ENCODE measurements at places on chromosomes 4 and X.

DNA sequence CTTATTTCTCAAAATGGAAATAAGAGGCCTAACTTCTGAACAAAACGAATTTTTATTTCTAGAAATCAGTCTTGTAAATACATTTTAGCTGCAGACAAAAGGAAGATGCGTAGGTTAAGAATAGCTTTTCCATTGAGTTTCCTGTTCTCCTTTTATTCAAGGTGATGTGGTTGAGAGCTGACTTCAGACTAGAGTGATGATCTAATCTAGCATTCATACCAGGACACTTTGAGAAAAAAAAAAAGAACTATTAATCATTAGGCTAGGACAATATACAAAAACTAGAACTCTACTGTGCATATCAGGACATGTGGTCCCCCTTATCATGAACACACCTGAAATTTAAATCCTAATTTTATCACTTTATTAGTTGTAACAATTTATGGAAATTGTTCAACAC lies 884.5 kb upstream of the EPHA5 start:
- no peak for DNase-seq

- DNase-seq, result no peak
Observed at GRCh38 chrX:12489341-12489740, 301.9 kb upstream of the PRPS2 start.

DNA sequence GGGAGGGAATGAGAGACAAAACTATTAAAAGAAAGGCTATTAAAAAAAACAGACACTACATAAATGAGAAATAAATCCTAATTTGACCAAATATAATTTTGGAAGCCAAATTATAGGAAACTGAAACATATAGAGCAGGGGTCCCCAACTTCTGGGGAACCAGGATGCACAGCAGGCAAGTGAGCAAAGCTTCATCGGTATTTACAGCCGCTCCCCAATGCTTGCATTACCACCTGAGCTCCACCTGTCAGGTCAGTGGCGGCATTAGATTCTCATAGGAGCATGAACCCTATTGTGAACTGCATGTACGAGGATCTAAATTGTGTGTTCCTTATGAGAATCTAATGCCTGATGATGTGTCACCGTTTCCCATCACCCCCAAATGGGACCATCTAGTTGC lies 28.4 kb downstream of the ABCG2 start:
- DNase-seq, result no peak

DNA sequence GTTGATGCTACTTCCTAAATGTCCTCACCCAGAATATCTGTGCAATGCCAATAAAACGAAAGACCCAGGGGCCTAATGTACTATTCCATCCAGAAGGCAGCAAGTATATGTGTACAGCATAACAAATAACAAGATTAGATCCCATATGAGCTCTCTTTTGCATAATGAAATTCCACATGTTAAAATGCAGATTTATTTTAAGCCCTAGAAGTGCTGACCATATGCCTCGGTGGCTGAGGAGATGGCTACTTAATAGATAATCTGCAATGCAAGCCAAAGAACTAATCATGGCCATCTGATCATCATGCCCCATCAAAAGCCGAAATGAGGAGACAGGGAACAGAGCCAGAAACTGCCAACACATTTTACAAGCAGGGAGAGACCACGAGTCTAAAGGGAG lies 293.5 kb downstream of the KCNIP4 start:
- DNase-seq, result no peak

GRCh38 chr4:114495471-114495928 lies 103.1 kb upstream of the UGT8 start:
- no peak for DNase-seq

GRCh38 chr4:187940299-187940698 lies 55.3 kb upstream of the ZFP42 start:
- DNase-seq, result no peak

GRCh38 chrX:20397587-20397986 lies 130.9 kb upstream of the RPS6KA3 start:
- no peak for DNase-seq

DNA sequence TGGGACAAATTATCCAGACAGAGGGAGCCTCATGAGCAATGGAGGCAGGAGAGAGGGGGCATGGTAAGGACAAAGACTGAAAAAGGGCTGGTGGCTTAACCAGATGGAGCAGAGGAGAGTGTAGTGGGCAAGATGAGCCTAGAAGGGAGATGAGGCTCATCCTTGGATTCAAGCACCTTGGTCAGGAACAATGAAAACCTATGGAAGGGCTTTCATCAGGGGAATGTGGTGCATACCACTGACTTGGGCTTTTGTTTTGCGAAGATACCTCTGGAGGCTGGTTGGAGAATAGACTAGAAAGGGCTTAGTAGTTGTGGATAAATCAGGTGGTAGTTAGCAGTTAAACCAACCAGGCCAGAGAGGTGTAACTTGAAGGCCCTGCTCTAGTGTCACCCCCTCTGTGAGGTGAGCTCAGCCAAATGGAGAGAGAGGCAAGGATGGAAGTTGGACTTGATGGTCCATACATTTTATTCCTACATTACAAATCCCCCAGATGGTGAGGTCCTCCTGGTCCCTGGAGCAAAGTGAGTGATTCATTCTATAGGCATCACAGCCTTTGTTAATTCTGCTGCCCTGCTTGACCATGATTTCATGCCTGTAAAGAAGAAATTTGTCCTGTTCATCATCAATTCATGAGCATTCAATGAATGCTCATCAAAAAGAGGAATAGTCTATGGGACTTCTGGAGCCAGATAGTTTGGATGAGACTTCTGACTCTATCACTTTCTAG lies 264.8 kb upstream of the IGFBP7 start:
- DNase-seq, result no peak

DNA sequence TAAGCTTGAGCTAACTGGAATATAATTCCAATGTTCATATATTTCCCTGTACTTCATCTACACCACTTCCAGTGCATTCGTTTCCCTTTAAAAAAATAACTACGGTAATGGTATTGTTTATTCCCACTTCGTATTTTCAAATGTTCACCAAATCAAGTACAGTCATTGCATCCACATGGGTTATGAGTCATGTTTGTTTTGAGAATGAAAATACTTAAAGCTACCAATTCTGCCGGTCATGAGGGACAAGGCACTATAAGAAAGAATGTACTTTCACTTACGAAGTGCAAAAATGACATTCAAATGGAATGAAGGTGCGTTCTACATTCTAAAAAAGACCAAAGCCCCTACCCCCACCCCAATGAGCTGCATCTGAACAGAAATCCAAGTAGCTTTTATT lies 174.4 kb upstream of the FGF13 start:
- no peak for DNase-seq

GRCh38 chrX:7059214-7059838 lies 88.2 kb upstream of the STS start:
- no peak for DNase-seq

- no peak for DNase-seq
Observed at GRCh38 chr4:168880811-168881595, 129.1 kb downstream of the CBR4 start.

GRCh38 chr4:155667222-155667567 lies 547 bp downstream of the GUCY1A1 start:
- DNase-seq, result no peak

- no peak for DNase-seq
Observed at GRCh38 chrX:21816136-21816535, 23.3 kb upstream of the MBTPS2 start.

GRCh38 chr4:111797455-111798163 lies 347.6 kb upstream of the FAM241A start:
- DNase-seq, result no peak

DNA sequence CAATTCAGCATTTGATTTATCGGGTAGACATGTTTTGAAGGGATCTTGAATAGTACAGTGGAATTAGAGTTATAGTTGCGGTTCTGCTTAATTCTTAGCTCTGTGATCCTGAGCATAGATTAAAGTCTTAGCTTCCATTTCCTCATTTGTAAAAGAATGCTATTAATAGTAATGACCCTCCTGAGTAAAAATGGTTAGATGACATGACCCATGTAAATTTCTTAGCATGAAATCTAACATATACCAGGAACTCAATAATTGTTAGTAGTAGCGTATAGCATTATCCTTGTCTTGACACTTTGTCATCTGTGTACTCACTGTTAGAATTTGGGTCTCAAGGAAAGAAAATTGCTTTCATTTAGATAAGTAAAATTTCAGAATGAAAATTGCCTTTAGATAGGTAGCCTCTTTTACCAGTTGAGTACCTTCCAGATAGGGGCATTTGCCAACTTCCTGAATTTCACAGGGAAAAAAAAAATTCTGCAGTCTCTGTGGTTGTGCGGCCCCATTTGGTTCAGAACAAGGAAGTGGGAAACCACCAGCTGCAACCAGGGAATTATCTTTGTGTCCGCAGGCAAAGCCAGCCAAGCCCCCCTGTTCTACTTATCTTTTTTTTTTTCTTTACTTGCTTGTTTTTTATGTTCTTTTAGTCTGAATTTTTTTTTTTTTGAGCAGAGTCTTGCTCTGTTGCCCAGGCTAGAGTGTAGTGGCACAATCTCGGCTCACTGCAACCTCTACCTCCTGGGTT lies 86.9 kb downstream of the TMEM164 start:
- no peak for DNase-seq

GRCh38 chrX:50721764-50722521 lies 92.1 kb downstream of the SHROOM4 start:
- DNase-seq, result no peak

DNA sequence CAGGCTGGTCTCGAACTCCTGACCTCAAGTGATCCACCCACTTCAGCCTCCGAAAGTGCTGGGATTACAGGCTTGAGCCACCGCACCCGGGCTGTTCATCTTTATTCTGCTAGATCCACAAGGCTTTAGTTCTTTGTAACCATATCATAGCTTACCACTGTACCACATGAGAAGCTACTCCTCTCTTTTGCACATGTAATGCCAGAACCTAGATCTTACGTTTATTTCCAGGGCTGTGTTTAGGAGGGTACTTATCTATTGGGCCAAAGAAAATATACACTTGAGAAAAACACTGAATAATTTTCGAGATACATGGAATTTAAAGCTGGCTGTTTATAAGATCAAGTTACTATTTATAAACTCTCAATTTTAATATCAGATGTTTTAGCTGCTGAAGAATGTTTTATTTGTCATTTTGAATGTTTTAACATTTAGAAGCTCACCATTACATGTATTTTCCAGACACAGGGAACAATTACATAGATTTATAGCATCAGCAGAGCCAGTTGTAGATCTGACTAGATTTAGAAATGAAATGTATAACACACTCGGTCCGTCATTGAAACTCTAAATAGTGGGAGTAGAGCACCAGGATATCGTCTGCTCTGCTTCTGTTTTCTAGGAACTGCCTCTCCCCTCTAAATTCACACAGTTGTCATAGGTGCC lies 155.3 kb upstream of the HAND2 start:
- DNase-seq, result no peak

DNA sequence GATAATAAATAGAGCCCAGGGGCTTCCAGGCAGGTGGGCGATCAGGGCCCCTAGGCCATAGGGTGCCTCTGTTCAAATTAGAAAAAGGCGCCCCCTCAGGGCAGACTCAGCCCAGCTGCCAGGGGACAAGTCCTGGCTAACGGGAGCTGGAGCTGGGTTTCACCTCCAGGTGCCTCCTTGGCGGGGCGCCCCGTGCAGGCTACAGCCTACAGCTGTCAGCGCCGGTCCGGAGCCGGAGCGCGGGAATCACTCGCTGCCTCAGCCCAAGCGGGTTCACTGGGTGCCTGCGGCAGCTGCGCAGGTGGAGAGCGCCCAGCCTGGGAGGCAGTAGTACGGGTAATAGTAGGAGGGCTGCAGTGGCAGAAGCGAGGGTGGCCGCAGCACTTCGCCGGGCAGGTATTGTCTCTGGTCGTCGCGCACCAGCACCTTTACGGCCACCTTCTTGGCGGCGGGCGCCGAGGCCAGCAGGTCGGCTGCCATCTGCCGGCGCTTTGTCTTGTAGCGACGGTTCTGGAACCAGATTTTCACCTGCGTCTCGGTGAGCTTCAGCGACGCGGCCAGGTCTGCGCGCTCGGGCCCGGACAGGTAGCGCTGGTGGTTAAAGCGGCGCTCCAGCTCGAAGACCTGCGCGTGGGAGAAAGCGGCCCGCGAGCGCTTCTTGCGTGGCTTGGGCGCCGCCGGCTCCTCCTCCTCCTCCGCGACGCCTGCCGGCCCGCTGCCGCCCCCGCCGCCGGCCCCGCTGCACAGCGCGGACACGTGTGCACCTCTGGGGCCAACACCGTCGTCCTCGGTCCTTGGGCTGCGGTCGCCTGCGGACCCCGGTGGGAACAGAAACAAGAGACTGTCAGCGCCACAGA lies 2.4 kb downstream of the NKX3-2 start:
- DNase-seq, result no peak

DNA sequence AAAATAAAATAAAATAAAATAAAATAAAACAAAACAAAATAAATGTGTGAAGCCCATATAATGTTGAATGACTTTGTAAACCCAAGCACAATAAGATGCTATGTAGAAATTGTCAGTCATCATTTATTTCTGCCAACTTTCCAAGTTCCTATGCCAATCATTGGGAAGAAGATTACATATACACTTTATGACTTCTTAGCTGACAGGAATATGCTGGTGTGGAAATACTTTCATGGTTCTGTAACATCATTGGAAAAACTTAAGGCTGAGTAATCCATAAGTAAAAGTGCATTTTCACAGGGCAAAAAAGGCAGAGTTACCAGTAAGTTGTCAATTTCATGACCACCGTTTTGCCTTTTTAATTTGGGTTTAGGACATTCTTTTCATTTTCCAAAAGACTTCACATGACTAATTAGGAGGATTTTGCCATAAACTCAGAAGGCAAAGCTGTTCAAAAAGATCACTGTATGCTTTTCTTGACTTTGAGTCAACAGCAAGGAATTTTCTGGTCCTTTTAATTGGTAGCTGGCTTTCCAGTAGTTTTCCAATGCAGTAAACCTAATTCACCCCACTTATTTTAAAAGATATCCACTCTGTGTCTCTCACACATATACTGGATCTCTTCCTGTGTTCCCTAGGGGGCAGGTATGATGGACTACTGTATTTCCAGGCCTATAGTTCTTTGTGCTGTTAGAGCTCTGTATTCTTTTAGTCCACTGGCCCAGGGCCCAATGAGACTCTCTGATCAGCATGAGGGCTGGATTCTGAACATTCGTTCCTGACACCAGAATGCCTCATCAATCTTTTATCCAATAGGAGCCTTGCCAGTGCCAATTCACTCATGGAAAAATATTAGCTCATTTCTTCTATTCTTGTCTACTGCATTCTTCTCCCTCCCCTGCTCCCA lies 26.2 kb upstream of the SCRG1 start:
- no peak for DNase-seq

- DNase-seq, result no peak
Observed at GRCh38 chrX:118615141-118615540, 112.3 kb upstream of the IL13RA1 start.

DNA sequence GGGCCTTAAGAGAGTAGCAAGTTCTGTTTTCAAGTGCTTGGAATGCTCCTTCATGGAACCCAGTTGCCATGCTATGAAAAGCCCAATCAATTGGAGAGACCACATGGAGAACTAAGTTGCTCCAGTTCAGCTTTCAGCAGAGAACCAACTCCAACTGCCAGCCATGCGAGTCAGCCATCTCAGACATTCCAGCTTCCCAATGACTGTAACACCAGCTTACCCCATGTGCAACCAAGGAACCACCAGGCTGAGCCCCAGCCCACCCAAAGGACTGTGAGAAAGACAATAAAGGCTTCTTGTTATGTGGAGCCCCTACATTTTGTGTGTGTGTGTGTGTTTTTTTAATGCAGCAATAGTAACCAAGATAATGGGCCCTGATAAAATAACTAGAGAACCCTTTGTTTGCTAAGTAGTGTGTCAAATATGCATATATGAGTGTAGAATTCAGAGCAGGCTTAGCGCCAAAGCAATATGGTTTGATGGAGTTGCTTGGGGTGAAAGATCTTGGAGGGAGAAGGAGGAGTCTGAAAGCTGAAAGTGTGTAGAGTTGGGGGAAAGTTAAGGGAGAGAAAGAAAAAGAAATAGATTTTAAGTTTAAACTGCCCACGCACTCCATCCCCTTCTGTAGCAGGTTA lies 35.0 kb upstream of the CCKAR start:
- DNase-seq, result no peak
